ENCODE measurements at places on chromosomes 12 and 14. TPM values are rescaled to one million over a fixed set of nuclear protein-coding genes. Genes with fewer than 3 reads are reported as not detected.

Gene GLT1D1
- 0.51 TPM for polyA plus RNA-seq

Gene CACNA1C
- 0.48 TPM for polyA plus RNA-seq

Gene NR4A1
- polyA plus RNA-seq = 74.0 TPM

Gene TMEM132D
- polyA plus RNA-seq = not detected

Gene CACNA2D4
- 0.74 TPM for polyA plus RNA-seq

Gene ALX1
- not detected for polyA plus RNA-seq

Gene KLHL33
- polyA plus RNA-seq = 2.8 TPM

Gene CCDC196
- polyA plus RNA-seq = not detected

Gene CRADD
- polyA plus RNA-seq = 11.0 TPM

Gene MSI1
- 0.04 TPM for polyA plus RNA-seq

Gene EML1
- polyA plus RNA-seq = 11.2 TPM

Gene SLC17A8
- polyA plus RNA-seq = not detected

Gene B4GALNT3
- polyA plus RNA-seq = 0.21 TPM

Gene HELB
- polyA plus RNA-seq = 0.25 TPM

Gene RTN1
- polyA plus RNA-seq = 0.17 TPM

Gene CRIP1
- polyA plus RNA-seq = 27.2 TPM

Gene CABP1
- 2.3 TPM for polyA plus RNA-seq

Gene DPPA3
- not detected for polyA plus RNA-seq

Gene ARMH4
- polyA plus RNA-seq = 0.43 TPM

Gene ERBB3
- 0.26 TPM for polyA plus RNA-seq

Gene AVPR1A
- polyA plus RNA-seq = 1.1 TPM

Gene MMP19
- 4.1 TPM for polyA plus RNA-seq

Gene TGFB3
- 62.7 TPM for polyA plus RNA-seq

Gene DPY19L2
- polyA plus RNA-seq = 0.59 TPM

Gene DIABLO
- polyA plus RNA-seq = 53.7 TPM

Gene HOXC4
- 1.4 TPM for polyA plus RNA-seq
